Left kidney (tissue), 8 donors: ENCODE measurements at places on chromosomes 12 and 14. TPM values are rescaled to one million over a fixed set of nuclear protein-coding genes. Genes with fewer than 3 reads are reported as not detected.

GRCh38 chr12:85874031-85874461 is at the start of gene NTS:
Gene NTS, plus strand, starts transcription at chr12:85874295. Its CDS starts 109 bp downstream, at chr12:85874404.
- DNase-seq, result peak; percentile 12

The RNASE7 gene
- 0.55 TPM for polyA plus RNA-seq

GRCh38 chr12:113299619-113300237 is 35.2 kb downstream of the SLC8B1 start:
- no peak for DNase-seq

The TSPAN11 gene
- 5.3 TPM for polyA plus RNA-seq
